ENCODE measurements at places on chromosomes 3 and 15.

DNA sequence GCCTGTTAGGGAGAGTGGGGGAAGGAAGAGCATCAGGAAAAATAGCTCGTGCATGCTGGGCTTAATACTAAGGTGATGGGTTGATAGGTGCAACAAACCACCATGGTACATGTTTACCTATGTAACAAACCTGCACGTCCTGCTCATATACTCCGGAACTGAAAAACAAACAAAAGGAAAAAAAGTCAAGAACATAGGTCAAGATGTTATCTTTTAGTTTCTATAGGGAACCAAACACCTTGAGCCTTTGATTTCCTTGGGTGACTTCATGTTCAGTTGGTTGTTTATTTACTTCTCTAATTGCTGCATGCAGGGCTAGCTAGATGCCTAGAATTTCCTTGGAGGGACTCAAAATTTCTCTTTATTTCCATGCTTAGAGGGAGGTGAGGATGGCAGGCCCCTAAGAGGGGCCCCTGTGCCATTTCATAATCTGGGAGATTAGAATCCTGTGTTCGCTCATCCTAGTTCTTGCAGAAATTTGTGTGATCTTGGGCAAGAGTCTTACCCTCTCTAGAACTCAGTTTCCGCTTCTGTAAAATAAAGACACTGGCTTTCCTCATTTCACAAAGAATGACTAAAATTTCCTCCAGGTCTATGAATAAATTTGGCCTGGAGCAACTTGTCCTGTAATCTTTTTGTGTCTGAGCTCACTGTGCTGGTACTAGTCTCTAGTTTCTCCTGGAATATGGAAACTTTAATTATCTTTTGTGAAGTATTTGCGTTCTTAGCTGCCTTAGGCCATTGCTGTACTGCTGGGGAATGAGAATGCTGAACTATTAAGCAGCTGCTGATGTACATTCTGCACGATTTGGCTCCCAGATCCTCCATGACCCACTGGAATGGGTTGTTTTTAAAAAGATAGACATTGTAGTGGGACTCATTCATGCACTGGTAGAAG lies 457.5 kb downstream of the EDEM1 start:
- DNase-seq: no peak

DNA sequence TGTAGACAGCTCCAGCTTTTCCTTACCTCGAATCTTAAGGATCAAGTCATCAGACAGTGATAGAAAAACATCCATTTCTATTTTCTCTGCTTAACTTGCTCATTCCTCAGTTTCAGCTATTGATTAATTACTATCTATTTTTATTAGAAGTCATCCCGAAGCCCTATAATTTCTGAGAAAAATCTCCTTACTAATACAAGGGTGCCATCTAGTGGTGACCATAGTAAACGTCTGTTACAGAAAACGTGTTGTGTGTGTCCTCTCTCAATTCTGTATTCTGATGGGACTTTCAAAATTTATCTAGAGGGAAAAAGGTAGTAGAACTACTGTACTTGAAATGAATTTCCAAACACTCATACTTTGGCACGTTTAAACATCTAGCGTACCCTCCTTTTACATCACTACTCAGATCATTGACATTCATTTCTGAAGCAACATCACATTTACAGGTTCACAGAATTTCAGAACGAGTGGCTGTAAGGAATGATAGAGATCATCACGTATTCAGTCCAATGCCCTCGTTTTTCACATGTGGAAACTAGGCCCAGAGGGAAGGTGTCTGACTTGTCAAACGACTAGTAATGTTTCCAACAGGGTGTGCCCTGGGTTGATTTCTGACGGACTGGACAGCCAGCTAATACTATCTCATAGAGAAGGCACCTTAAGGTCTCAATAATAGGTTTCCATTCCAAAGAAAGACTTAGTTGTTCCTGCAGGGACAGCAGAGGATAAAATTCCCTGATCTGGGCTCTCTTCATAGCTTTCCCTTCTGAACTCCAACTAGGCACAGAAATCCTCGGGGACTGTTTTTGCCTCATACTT lies 25.6 kb downstream of the HACD2 start:
- DNase-seq: peak; percentile 54

- DNase-seq: no peak
Observed at GRCh38 chr3:57046101-57046765, 14.2 kb upstream of the SPATA12 start.

DNA sequence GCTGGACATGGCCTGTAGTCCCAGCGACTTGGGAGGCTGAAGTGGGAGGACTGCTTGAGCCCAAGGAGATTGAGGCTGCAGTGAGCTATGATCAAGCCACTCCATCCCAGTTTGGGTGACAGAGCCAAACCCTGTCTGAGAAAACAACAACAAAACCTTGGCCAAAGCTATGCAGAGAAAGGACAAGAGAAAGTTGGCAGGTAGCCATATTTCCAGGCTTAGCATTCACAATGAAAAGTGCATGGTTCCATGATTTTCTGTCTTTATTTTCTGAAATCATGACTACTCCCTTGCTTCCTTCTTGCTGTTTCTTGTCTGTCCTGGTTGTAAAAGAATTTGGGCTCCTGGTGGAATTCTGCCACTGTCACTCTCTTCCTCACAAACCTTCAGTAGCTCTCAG lies 284.6 kb upstream of the C2CD4B start:
- no peak for DNase-seq

DNA sequence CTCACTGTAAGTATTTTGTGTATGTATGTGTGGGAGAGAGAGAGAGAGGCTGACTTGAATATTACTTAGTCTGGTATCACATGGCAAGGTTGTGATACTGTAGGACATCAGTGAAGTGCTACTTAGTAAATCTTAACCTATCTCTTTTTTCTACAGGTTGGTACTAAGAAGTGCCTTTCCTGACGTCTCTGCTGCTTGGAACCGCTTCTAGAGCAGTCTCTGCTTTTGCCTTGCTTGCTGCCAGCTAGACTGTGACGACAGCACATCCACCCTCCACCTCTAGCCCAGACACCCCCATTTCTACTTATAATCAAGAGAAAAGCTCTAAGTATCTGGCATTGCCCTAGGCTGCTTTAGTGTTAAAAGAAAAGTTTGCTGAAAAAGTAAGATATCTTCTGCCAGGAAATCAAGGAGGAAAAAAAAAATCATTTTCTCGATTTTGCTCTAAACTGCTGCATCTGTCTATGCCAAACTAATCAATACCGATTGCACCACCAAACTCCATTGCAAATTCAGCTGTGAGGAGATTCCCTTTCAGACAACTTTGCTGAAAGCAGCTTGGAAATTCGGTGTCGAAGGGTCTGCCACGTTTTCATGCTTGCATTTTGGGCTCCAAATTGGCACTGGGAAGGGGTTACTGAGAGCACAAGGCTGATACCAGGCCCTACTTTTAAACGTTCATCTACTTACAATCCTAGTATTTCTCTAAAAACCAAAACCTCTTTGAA lies 30.7 kb downstream of the MBNL1 start:
- DNase-seq: no peak

- DNase-seq: no peak
Observed at GRCh38 chr3:102200126-102200525, 234.7 kb upstream of the ZPLD1 start.

DNA sequence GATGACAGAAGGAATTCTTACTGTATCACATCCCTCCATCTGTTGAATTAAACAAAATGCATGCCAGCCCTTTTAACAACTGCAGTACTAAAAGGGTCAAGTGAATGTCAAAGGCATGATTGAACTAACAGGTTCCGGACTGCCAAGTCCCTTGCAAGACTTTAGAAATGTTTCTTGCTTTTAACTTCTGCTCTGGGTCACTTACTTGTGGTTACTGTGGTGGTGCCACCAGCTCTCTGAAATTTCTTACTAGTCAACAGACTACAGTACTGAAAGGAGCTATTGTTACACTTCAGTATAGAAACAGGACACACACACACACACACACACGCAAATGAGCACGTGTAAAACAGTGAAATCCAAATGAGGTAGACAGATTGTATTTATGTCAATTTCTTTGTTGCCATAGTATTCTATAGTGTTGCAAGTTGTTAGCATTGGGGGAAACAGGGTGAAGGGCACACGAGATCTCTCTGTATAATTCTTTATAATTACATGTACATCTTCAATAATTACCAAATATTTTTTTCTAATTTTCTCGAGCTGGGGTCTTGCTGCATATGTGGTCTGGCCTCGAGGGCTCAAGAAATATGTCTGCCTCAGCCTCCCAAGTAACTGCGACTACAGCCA lies 79.9 kb upstream of the SLC25A26 start:
- DNase-seq: no peak

GRCh38 chr3:49792371-49793150 lies 6.2 kb upstream of the IP6K1 start:
- no peak for DNase-seq
